ENCODE measurements at places on chromosomes 5 and 9.

- peak; percentile 41 for DNase-seq
Observed at GRCh38 chr9:7185612-7186011, 427.8 kb downstream of the KDM4C start.

- no peak for DNase-seq
Observed at GRCh38 chr9:8251566-8251965, 452.0 kb upstream of the DMAC1 start.

GRCh38 chr5:80804332-80804731 is 149.5 kb upstream of the DHFR start:
- DNase-seq, result no peak

DNA sequence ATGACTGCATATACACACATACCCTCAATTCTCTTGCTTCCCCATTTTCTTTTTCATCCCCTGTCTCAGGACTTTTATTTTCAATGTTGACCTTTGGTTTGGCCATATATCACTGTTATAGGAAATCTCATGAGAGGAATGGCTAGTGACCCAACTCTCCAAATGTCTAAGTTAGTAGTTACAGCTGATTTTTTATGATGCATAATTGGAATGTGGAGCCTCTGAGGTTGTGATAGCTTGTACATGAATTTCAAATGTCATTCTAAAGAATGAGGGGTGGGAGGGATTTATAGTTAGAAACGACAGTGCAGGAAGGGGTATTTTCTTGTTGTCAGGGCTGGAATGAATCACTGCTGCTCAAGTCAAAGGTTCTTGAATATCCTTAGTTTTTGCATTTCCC is 356.1 kb downstream of the NTRK2 start:
- DNase-seq, result no peak

DNA sequence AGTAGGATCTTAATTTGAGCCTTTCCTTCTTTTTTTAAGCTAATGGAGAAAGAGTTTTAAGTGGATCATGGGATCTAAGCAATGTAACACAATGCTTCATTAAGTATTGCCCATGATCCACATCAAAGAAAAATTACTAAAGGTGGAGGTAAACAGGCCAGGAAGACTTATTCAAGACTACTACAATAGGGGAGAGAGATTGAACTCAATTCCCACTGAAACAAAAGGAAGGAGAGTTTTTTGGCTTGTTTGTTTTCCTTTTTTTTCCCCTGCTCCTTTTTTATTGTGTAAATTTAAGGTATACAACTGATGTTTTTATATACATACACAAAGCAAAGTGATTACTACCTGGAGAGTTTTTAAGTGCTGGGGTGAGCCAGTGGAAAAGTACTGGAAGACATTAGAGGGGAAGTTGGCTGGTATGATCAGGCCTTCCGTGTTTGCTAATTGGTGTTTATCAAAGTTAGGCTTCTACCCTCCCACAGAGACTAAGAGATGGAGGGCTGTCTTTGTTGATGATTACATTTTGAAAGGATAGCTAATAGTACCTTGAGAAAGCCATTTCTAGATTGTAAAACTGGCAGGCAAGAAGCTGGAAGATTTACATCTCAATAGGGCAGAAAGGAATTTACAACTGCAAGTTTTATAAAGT is 262.7 kb downstream of the CHSY3 start:
- DNase-seq, result no peak
